Body of pancreas (tissue), 4 donors: ENCODE measurements at places on chromosomes 2 and 18. TPM values are rescaled to one million over a fixed set of nuclear protein-coding genes. Genes with fewer than 3 reads are reported as not detected.

DNA sequence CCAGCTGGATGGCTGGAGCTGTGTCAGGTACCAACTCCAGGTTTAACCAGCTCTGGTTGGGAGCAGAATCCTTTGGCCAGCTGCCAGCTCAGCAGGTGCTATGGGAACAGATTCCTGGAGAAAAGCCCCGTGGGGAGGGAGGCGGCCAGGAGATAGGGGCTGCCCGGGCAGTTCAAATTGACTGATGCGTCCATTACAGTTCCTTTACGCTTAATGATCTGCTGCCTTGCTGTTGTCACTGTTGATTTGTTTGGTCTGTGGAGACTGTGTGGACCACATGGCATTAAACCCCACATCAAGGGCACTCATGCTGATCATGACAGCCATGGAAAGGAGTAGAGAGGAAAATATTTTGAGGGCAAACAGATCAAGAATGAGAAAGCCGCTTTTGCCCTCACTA is 200.0 kb downstream of the TSN start:
- peak; percentile 16 for DNase-seq

GRCh38 chr2:42545841-42546390 is 22.5 kb upstream of the MTA3 start:
- DNase-seq, result no peak

GRCh38 chr2:46378616-46379015 is 81.4 kb downstream of the EPAS1 start:
- DNase-seq, result no peak

DNA sequence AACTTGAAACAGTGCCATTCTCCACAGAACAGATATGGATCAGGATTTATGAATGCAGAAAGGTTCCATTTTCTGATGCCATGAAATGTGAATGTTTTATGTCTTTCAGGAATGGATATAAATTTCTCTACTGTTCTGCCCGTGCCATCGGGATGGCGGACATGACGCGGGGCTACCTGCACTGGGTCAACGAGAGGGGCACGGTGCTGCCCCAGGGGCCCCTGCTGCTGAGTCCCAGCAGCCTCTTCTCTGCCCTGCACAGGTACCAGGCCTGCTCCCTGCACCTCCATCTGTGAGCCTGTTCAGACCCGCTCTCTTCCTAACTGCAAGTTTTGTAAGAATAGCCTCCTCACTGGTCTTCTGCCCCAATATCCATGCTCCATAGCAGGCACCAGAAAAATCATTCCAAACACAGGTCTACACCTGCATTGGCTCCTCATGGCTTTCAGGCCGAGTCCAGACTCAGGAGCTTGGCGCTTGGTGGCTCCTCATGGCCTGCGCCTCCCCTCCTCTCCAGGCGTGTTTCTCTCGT is 68.6 kb downstream of the LPIN1 start:
- DNase-seq, result no peak

DNA sequence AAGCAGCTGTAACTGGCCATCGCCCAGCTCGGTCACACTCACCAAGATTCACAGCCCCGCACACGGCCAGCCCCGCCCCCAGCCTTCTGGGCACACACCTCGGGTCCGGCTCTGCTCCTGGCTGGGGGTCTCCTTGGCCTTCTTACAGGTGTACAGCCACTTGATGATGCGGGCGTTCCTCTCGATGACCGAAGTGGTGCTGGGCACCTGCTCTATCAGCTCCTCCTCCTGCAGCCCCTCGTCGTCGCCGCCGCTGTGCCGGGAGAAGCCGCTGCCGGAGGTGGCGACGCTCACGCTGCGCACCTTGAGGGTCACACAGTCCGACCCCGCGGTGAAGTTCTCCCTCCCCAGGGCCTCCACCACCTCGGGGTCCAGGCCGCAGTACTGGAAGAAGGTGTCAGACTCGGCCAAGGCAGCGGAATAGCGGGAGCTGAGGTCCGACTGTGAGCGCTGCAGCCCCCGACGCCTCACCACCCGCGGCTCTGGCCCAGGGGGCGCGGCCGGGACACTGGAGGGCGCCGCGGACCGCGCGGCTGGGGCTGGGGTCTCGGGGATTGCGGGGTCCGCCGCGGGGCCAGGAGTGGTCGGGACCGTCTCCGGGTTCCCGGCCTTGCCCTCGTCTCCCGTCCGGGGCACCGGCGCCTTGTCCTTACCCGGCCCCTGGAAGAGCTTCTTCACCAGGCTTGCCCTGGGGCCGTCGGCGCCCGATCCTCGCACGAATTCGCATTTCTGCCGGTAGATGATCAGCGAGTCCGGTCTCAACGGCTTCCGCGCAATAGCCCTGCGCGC is 769 bp downstream of the FAM110C start:
- DNase-seq, result peak; percentile 61

DNA sequence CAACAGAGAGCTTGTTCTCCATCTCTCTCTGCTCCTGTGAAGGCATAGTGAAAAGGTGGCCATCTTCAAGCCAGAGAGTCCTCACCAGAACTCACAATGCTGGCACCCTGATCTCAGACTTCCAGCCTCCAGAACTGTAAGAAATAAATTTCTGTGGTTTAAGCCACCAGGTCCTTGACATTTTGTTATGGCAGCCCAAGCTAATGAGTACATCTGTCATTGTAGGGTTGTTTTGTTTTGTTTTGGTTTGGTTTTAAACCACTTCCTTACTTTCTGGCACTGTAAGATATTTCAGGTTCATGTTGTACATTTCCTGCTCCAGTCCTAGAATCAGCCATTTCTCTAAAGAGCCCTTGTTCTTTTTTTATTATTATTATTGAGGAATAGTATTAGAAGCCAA is 171.2 kb downstream of the CPS1 start:
- DNase-seq, result no peak

GRCh38 chr18:69617888-69618287 is 217.2 kb downstream of the DOK6 start:
- no peak for DNase-seq

GRCh38 chr2:226151157-226151556 is 648.5 kb downstream of the IRS1 start:
- DNase-seq, result no peak

- no peak for DNase-seq
Measured at GRCh38 chr18:50722311-50722710, 97.5 kb downstream of the MRO start.

Gene EPB41L3
- total RNA-seq, result 22.1 TPM

Gene INHA
- total RNA-seq, result 1.6 TPM

Gene FAM124B
- not detected for total RNA-seq
